NCI-H748 treated with DMSO at 0.1 percent for 48 hours (cell line): ENCODE measurements at places on chromosomes 12 and 14.

- no peak for DNase-seq
Measured at GRCh38 chr12:120628919-120629318, 11.5 kb upstream of the CABP1 start.

GRCh38 chr14:92481386-92481785 is 32.2 kb upstream of the RIN3 start:
- no peak for DNase-seq

DNA sequence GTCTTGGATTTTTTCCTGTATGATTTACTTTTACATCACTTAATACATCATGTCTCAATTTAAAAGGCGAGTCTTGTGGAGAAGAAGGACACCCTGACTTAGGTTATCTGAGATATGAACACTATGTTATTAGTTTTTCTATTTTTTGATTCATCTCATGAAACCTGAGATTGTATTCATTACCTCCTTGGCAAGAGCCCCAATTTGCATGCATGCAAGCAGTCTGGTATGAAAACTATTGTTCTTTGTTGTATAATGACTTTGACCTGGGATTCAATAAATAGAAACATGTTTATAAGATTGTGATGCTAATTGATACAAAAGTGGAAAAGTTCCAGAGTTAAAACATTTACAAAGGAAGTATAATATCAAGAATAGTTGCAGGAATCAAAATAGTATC is 576.1 kb downstream of the NOVA1 start:
- no peak for DNase-seq

DNA sequence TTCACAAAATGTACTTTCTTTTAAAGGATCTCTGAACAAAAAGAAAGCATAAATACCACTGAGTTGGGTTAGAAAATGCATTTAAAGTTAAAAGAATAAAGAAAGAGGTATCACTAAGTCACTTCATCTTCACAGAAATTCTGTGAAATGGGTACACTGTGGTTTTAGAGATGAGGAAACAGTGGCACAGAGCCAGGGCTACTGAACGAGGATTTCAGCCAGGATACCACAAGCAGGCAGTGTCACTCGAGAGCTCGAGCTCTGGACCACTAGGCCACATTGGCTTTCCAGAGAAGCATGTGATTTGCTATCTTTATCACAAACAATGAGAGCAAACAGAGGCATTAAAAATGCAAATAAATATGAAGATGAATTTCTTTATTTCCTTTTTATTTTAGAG is 51.0 kb downstream of the WDHD1 start:
- DNase-seq, result no peak

DNA sequence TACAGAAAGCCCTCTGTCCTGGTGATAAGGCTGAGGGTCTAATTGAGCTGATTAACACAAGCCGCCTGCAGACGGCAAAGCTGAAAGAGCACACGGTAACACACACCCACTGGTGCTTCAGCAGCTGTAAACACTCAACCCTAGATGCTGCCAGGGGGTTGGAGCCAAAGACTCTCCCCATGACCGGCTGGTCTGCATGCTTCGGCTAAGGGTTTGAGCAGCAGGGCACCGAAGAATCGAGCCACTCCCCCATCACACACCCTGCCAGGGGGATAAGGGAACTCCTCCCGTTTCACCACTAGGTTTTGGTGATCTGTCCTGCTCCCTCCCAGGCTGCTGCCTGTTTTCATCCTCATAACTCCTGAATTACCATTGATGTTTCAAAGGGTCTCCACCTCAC is 141.0 kb upstream of the OVCH1 start:
- DNase-seq, result no peak
